ENCODE measurements at places on chromosomes 5 and 9.

DNA sequence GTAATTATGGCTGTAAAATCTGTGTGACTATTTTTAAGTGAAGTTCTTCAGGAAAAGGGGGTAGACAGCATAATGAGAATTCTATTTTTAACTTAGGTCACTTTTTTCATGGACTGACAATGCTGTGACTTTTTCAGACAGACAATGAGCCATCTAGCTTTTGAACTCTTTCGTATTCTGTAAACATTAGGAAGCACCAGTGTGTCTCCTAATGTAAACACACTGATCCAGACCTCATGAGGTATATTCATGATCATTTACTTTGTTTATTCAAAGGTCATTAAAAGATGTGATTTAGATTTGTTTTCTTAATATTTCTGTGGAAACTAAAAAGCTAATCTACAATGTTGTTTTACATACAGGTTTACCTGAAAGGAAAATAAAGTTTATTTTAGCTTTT, 352.6 kb downstream of the ADGRV1 start:
- no peak for DNase-seq

DNA sequence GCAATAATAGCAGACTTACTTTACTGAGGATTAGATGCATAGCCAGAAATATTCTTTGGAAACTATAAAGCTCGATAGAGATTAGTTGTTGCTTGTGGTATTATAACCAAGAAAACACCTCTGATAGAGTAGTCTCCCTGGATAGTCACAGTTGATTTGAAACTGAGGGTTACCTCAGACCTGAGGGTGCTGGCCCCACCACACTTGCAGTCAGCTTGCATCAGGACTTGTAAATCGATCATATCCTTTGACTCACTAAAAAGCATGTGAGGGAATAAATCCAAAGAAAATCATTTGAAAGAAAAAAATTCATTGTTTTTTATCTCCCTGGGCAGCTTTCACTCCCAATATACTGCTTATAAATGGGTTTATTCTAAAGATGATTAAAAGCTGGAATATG, 39.4 kb downstream of the GALNT12 start:
- DNase-seq = no peak

DNA sequence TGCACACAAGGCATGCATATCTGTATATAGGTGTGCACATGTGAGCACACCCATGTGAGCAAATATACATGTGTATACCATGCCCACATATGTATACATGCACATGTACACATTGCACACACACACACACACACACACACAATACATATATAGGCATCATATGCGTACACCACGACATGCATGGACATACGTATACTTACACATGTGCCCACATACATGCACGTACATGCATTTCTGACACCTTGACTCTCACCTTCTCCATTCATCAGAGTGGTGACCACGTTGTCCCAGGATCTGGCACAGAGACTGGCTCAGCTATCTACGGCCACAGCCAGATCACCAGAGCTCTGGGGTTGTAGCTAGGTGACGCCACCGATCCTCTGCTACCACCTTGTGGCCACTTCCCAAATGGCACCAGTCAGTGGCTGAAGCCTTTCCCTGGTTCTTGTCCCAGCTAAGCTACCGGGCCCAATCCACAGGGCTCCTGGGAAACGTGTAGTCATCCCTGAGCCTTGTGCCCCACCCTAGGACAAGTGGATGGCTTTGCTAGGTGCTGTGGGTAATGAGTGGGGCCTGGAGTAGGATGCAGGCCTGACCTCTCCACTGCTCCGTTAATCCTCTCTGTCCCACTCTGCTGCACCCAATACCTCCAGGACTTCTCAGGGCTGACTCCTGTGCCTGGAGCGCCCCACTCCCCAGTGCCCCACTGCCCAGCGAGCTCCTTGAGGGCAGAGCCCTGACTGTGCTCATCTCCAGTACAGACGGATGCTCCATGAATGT, 194.4 kb downstream of the RGS3 start:
- peak; percentile 87 for DNase-seq

DNA sequence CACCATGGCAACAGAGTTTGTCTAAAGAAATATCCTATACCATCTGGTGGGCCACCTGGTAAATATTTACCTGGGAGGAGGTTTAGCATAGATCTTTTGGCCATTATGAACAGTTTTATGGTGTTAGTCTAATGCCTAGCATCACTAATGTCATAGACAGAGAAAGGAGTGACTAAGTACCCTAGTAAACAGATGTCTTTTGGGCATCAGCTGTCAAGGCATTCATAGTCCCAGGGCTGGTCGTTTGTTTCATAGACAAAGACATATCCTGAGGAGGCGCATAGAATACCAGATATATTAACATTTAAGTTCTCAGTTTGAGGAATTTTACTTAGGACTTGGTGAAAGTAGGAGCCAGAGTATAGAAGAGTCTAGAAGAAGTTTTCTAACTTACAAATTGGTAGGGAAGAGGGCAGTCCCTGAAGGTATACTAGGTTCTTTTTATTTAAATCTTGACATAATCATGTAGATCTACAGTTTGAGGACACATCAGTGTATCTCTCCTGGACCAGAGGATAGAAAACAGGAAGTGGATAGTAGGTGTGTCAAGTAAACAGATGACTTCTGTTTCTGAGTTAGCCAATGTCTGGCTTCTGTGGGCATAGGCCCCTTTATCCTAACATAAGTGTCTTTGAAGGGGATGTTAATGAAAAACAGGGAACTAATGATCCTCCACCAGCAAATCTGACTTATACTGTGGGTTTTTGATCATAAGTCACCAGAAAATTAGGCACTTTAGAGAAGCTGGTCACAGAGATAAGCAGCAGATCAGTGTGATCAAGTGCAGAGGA, 105.0 kb upstream of the PRSS3 start:
- no peak for DNase-seq

DNA sequence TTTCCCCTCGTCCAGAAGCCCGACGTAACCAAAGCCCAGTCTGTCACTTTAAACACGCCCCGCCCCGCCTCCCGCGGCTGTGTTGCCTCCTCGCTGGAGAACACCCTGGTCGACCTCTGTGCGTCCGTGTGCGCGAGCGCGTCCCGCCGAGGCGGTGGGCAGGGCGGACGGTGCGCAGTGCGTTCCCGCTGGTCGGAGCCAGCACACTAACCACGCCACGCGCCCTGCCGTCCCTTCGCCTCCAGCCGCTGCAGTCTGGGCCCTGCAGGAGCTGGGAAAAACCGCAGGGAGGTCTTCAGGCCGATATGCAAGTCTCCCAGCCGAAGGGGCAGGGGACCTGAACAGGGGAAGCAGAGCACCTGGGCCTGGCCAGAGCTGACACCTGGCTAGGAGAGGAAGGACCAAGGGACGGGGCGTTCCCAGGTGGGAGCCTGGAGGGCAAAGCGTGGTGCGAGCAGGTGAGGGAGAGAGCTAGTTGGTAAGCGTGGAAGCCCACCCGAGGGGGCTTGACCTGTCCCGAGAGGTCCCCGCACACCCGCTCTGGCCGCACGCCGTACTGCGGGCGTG, 1.3 kb upstream of the PHPT1 start:
- DNase-seq = peak; percentile 90

DNA sequence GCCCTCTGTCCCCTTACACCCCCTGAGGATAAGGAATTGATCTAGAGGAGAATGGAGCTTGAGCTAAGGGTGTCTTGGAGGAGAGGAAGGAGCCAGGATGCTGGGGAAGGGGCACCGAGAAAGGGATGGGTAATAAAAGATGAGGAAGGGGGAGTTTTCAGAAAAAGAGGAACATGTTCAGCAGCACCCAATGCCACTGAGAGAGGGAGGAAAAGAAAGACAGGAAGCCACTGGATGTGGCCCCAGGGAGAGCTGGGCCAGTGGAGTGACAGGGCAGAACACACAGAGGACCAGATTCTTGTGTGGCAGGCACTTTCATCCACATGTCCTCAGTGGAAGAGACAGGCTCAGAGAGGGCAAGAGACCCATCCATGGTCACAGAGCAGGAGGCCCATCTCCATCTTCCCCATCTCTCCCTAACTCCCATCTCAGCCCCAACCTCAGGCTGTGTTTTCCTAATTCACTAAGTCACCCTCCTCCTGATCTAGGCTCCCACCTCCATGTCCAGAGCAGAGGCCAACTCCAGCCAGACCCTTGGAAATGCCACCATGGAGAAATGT, 7.2 kb downstream of the PFN3 start:
- no peak for DNase-seq

Measured in activated CD4-positive, alpha-beta T cell treated with anti-CD3 and anti-CD28 coated beads, Interleukin-2, amount 50 U/mL, for 48 hours (primary cell).